Central memory CD8-positive, alpha-beta T cell (primary cell): ENCODE measurements at places on chromosomes 3 and 15.

GRCh38 chr15:79453446-79453845, 21.3 kb downstream of the MINAR1 start:
- H3K27ac ChIP-seq, result no peak overlapping the region
- H3K36me3 ChIP-seq, result no peaks in the 10 kb centered on the region

DNA sequence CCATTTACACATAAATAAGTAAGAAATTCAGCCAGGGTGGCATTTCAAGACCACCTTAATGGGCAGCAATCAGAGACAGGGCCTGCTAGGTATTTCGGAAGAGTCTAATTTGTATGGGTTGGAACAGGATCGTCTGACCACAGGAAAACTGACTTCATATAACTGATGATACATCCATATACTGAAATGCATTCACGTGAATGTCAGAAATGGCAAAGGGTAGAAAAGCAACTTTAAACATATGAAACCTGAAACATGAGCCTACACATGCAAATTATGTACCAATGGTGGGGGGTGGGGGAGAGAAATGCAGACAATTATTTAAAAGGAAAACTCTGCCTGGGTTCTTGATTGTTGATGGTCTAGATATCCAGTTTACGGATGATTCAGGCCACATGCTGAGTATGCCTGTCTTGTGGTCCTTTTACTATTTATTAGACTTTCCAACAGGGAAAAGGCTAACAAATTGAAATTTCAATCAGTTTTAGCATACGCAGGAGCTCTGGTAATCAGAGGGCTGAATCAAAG, 582.2 kb downstream of the FOXP1 start:
- peaks cover 14% of the 10 kb centered on the region for H3K4me1 ChIP-seq
- no peak overlapping the region for H3K4me3 ChIP-seq
- peaks cover 28% of the 10 kb centered on the region for H3K36me3 ChIP-seq
- no peaks in the 10 kb centered on the region for H3K27me3 ChIP-seq
- no peak overlapping the region for H3K27ac ChIP-seq

GRCh38 chr15:75025107-75025506, 1.7 kb downstream of the PPCDC start:
- H3K4me3 ChIP-seq, result peak overlapping the region; percentile 94
- no peak for DNase-seq
- H3K36me3 ChIP-seq, result peaks cover 5% of the 10 kb centered on the region
- peaks cover 31% of the 10 kb centered on the region for H3K4me1 ChIP-seq

- H3K36me3 ChIP-seq, result peaks cover 33% of the 10 kb centered on the region
These were observed 554.7 kb downstream of the FOXP1 start for GRCh38 chr3:71028802-71029201.

DNA sequence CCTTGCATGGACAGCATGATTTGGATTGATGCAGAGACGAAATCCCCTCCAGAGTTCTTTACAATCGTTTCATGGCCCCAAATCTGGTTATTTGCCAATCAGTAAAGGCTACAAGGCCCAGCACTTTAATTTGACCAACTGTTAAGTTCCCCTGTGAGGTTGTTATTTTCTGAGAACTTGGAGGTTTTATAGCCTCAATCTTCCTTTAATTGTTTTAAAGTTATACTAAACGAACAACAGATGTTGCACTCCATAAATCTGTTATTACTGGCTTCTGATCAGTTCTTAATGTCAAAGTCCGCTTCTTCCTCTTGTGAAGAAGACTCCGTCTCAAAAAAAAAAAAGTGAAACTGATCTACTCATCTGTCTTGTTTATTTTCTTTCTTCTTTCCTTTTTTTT, 30.8 kb downstream of the LARP6 start:
- no peak for DNase-seq
- H3K27ac ChIP-seq, result no peak overlapping the region
- H3K4me3 ChIP-seq, result no peak overlapping the region
- H3K27me3 ChIP-seq, result peaks cover 41% of the 10 kb centered on the region

GRCh38 chr3:70433091-70433490, 120.7 kb upstream of the MDFIC2 start:
- DNase-seq, result no peak
- no peak overlapping the region for H3K4me3 ChIP-seq
- H3K27ac ChIP-seq, result no peak overlapping the region
- no peaks in the 10 kb centered on the region for H3K27me3 ChIP-seq
- no peaks in the 10 kb centered on the region for H3K4me1 ChIP-seq
- H3K36me3 ChIP-seq, result peaks cover 2% of the 10 kb centered on the region

DNA sequence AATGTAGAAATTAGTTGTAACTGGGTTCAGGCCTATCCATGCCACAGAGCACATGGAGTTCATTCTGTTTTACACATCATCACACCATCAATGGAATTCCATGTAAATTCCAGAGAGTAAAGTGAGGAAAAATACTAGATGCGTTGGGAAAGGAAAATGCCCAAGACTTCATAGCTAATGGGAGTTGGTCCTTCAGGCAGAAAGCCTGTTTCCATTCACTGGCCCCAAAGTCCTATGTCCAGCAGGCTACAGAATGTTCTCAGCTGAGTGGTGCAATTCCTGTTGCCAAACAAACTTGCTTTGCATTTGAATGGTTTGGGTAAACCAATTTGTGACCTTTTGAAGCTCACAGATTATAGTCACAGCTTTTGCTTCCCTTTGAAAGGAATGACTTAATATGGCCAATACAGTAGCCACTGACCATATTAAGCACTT, 164.6 kb upstream of the PFN2 start:
- peaks cover 27% of the 10 kb centered on the region for H3K27me3 ChIP-seq
- H3K36me3 ChIP-seq, result no peaks in the 10 kb centered on the region
- no peak overlapping the region for H3K27ac ChIP-seq
- DNase-seq, result no peak
- H3K4me3 ChIP-seq, result no peak overlapping the region

GRCh38 chr3:86895202-86895601, 95.7 kb downstream of the VGLL3 start:
- no peak overlapping the region for H3K4me3 ChIP-seq
- no peaks in the 10 kb centered on the region for H3K4me1 ChIP-seq
- DNase-seq, result no peak
- H3K36me3 ChIP-seq, result no peaks in the 10 kb centered on the region
- no peaks in the 10 kb centered on the region for H3K27me3 ChIP-seq

DNA sequence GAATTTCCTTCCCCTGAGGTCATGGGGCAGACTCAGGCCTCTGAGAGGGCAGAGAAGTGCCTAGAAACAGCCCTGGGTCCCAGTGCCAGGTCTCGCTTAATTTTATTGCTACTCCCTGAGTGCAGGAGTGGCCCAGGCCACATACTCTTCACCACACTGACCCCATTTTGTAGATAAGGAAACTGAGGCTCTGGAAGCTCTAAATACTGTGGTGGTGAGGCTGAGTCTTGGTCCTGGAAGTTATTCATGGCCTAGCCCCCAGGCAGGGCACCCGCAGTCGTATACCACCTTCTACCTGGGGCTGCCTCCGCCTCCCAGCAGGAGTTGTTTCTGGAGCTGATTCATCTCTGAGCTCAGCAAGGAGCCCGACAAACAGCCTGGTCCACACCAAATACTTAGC, 9.8 kb downstream of the ATP2B2 start:
- no peak overlapping the region for H3K4me3 ChIP-seq
- no peak overlapping the region for H3K27ac ChIP-seq
- peaks cover 6% of the 10 kb centered on the region for H3K27me3 ChIP-seq
- DNase-seq, result no peak
- no peaks in the 10 kb centered on the region for H3K36me3 ChIP-seq
- peaks cover 4% of the 10 kb centered on the region for H3K4me1 ChIP-seq

GRCh38 chr3:59126446-59126845, 76.6 kb upstream of the CFAP20DC start:
- peaks cover 2% of the 10 kb centered on the region for H3K36me3 ChIP-seq
- no peak for DNase-seq
- no peak overlapping the region for H3K27ac ChIP-seq
- H3K4me3 ChIP-seq, result no peak overlapping the region
- H3K4me1 ChIP-seq, result no peaks in the 10 kb centered on the region

- no peak overlapping the region for H3K4me3 ChIP-seq
- H3K4me1 ChIP-seq, result no peaks in the 10 kb centered on the region
- H3K27ac ChIP-seq, result no peak overlapping the region
- no peaks in the 10 kb centered on the region for H3K36me3 ChIP-seq
- DNase-seq, result no peak
These were observed 9.8 kb upstream of the SNRPN start for GRCh38 chr15:24944954-24945353.

GRCh38 chr3:196513697-196514349, 1.3 kb downstream of the SMCO1 start:
- H3K27ac ChIP-seq, result no peak overlapping the region
- H3K36me3 ChIP-seq, result peaks cover 1% of the 10 kb centered on the region
- H3K4me3 ChIP-seq, result no peak overlapping the region
- H3K4me1 ChIP-seq, result no peaks in the 10 kb centered on the region
- H3K27me3 ChIP-seq, result peaks cover 25% of the 10 kb centered on the region

DNA sequence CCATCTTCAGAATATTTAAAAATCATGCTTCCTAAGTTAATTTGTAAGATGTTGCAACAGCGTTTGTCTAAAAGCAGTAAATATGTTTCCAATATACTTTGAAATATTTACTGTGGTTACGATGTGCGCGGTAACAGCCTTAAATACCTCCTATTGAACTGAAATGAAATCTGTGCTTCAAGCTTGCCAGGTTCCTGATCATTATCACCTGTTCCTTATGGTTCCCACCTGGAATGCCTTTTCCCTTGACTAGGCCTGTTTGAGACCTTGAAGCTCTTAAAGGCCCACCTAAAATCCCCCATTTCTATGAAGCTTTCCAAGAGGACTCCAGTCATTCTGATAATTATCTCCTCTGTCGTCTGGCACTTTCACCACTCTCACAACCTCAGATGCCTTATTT, 146.7 kb downstream of the NAALADL2 start:
- H3K4me3 ChIP-seq, result no peak overlapping the region
- no peaks in the 10 kb centered on the region for H3K4me1 ChIP-seq
- no peak for DNase-seq
- H3K27ac ChIP-seq, result no peak overlapping the region
- no peaks in the 10 kb centered on the region for H3K27me3 ChIP-seq

DNA sequence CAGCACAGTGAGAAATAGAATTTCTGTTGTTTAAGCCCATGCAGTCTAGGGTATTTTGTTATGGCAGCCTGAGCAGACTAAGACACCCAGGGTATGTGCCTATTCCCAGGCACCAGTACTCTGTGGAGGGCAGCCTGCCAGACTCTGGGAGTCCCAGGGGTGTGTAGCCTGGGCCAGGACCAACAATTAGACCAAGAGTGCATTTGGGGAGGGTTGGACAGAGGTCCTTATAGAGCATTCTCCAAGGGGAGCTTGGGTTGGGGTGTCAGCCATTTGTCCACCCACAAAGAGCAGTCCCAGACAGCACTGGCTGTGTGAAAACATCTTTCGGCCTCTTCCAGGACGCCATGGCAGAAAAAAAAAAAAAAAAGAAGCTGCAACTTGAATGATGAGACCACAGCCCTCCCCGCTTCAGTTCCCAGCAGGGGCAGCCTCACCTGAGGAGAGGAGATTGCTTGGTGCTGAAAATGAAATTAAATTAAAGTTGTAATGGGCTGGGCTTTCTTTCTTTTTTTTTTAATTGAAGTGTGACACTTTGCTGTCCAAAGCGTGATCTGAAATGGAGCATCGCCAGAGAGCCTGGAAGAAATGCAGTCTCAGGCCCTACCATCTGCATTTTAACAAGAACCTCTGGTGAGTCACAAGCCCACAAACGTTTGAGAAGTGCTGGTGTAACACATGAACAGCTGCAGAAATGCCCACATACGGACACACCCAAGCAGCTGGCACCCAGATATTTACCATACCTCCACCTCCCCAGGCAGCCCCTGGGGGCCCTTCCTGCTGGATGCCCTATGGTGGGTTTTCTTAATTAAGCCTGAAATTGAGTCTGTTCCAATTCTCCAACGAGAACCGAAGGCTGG, 21.3 kb upstream of the CAV3 start:
- no peak overlapping the region for H3K4me3 ChIP-seq
- H3K27ac ChIP-seq, result no peak overlapping the region
- no peaks in the 10 kb centered on the region for H3K36me3 ChIP-seq
- DNase-seq, result no peak

DNA sequence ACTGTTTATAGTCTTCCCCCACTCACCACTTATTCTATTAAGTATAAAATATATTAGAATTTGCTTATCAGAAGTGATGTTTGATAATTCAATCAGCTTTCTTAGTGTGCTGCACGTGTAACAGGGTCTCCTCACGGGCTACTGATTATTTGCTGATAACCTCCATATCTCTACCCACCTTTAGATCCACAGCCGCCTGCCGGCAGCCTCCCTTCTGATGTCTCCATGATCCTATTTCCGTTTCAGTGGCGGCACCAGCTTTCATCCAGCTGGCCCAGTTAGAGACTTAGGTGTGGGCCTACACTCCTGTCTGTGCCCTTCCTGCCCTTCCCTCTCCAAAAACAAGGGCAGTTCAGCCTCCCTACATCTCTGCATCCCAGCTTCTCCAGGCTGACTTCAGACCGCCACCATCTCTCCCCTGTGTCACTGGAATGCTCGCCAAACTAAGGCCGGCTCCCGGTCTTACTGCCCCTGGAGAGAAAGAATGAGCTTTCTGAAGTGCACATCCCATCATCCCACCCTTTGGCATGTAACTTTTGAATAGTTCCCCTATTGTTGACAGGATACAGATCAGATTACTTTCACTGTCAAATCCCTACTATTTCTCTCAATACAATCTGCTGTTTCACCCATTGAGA, 76.6 kb upstream of the PRTG start:
- no peak overlapping the region for H3K27ac ChIP-seq
- no peak overlapping the region for H3K4me3 ChIP-seq
- no peak for DNase-seq
- no peaks in the 10 kb centered on the region for H3K4me1 ChIP-seq
- no peaks in the 10 kb centered on the region for H3K27me3 ChIP-seq
- H3K36me3 ChIP-seq, result no peaks in the 10 kb centered on the region

DNA sequence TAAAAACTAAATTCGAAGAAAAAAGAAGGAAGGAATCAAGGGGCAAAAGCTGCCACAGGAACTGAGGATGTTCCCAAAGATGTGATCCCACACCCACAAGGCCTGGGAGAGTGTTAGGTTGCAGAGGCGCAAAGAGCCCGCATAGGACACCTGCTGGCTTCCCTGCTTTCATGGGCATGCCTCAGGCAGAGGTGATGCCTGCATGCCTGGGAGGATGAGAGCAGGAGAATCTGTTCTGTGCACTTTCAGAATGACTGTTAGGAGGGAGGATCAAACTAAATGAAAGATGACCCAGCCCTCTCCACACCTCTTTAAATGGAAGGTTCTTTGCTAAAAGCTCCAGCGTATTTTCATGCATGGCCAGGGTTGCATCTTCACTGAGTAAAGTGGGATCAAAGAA, 162.4 kb downstream of the PLCL2 start:
- no peak for DNase-seq
- H3K27ac ChIP-seq, result peak overlapping the region; percentile 8
- peaks cover 33% of the 10 kb centered on the region for H3K36me3 ChIP-seq
- H3K4me3 ChIP-seq, result no peak overlapping the region
- peaks cover 56% of the 10 kb centered on the region for H3K4me1 ChIP-seq

- H3K36me3 ChIP-seq, result peaks cover 2% of the 10 kb centered on the region
- DNase-seq, result no peak
- peaks cover 11% of the 10 kb centered on the region for H3K27me3 ChIP-seq
- no peaks in the 10 kb centered on the region for H3K4me1 ChIP-seq
These were observed 60.9 kb downstream of the TLNRD1 start for GRCh38 chr15:81061490-81062253.
